ENCODE measurements at places on chromosomes 1 and 21.

GRCh38 chr1:36524359-36525062, 41.8 kb upstream of the CSF3R start:
- DNase-seq, result no peak

GRCh38 chr1:3668585-3669300, 16.4 kb downstream of the TP73 start:
- peak; percentile 38 for DNase-seq

DNA sequence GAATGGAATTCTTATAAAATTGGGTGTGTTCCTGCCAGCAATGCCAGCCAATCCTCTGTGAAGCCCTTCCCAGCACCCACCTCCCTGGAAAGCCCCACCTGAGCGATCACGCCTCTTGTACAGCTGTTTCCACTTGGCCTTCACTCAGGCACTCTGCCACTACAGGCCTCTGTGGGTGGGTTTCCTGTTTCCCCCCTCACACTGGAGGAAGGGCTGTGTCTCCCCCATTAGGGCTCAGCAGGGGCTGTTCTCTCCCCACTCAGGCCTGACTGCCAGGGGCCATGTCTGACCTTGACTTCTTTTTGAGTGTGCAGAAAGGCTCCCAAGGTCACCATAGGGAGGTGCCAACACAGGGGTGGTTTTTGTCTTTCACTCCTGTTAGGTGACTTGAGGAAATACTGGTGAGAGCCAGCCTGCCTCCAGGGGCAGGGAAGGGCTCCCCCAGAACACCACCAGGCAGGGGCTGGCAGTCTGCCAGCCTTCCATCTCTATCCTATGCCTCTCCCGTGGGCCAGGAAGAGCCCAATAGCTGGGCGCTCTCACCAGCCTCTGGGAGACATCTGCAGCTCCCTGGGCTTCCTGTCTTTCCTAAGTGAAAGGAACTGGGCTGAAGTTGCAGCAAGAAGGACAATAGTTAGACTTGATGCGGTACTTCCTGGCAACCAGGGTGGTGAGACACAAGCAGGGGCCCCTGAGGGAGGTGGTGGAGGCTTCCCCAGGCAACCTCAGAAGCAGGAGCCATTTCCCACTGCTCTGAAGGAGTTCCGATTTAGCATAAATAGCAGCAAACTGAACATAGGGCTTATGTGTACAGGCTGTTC, 49.1 kb downstream of the ELK4 start:
- no peak for DNase-seq

DNA sequence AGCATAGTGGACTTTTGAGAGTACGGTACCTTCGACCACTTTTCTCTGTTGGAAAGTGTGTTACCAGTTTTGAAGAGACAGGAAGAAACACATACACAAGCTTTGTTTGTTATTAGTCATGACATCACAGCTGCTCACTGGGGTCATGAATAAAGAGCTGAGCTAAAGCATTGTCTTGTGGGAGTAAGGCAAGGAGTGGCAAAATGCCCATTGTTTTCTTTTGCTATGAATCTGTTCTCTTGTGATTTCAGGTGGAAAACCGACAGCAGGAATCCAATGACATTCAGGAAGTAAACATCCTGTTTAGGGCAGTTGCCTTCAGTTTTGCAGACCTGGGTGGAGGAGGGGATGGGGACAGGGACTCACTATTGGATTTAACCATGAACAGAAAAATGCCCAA, 66.2 kb downstream of the RGL1 start:
- DNase-seq, result no peak

- DNase-seq, result no peak
These were observed 41.8 kb upstream of the POU3F1 start for GRCh38 chr1:38088366-38088765.

DNA sequence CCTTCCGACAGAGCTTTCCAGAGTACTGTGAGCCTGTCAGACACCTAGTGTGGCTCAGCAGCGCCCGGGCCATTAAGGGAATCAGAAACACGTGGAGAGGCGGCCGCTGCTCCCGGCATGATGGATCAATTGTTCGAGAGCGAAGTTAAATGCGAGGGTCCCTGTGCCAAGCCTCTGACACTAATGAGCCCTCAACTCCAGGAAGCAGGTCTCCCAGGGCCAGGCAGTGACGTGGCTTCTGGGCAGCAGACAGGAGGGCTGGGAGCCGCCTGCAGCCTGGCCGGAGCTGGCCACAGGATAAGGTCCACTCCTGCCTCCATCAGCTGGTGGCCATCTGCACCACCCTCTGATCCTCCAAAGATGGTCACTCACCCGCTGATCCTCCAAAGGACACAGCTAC, 67.5 kb upstream of the CLDN14 start:
- no peak for DNase-seq

GRCh38 chr1:184260382-184260781, 126.4 kb upstream of the C1orf21 start:
- no peak for DNase-seq

- DNase-seq, result no peak
These were observed 10.3 kb downstream of the RNU1-2 start for GRCh38 chr1:16905868-16906702.

GRCh38 chr1:220038640-220039039, 7.7 kb downstream of the EPRS1 start:
- DNase-seq, result no peak

- no peak for DNase-seq
These were observed 5.4 kb downstream of the MEAF6 start for GRCh38 chr1:37509181-37509580.

DNA sequence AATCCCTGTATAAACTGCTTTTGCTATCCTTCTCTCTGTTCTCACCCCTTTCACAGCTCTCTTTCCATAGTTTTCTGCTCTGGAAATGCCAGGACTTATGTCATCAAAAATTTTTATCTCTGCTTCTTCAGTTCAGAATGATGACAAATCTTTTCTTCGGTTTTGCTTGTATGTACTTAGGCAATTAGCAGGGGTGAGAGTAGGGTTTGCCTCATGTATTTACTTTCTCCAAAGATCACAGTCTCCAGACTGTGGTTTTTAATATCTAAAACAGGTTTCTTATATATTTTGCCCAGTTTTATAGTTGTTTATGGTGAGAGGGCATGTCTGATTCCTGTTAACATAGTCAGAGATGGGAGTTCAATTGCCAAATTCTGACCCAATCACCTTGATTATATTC, 235.4 kb upstream of the LYPLAL1 start:
- no peak for DNase-seq

GRCh38 chr1:45345014-45345413, 4.8 kb upstream of the MUTYH start:
- DNase-seq, result no peak

DNA sequence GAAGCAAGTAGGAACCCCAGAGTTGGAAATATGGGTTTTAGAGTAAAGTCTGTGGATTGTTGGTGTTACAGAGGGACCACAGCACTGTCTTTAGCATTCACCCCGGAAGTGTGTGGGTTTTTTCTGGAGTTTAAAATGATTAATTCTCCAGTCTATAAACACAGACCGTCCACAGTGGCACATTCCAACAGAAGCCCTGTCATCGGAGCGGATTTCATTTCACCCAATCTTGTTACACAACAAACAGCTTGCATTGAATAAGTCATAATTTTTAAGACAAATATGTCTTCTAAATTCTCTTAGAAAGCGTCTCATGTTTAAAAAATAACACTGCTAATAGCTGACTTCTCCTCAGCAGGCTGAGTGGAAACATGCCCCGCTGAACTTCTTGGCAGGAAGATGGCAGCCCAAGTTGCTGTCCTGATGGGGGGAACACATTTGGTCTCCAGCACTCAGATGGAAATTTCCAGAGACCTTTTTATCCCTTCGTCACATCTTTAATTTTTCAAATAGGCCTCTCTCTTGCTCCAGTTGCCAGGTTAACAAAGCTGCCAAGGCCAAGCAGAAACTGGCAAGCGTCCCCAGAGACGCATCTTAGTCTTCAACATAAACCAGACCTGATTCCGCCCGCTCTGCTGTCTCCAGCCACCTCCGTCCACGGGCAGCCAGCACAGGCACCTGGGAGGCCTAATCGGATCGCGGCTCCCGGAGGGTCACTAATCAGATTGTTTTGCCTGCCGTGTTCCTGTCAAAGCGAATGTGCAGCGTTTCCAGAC, 28.8 kb upstream of the SLC19A1 start:
- no peak for DNase-seq

DNA sequence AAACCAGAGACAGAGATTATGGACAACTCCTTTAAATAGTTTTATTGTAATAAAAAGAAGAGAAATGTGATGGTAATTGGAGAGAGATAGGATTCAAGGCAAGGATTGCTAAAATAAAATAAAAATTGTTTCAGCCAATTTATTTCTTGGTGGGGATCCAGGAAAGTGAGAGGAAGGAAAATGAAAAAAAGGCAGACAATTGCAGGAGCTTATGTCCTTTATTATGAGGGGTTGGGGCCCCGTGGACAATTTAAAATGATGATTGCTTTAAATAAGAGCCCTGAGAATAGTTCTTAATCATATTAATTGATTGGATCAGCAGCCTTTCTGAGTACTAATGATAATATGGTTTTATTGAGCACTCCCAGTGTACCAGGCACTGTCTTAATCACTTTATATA, 40.2 kb downstream of the RGS2 start:
- DNase-seq, result no peak

GRCh38 chr1:156009404-156009803, 11.3 kb downstream of the SSR2 start:
- DNase-seq, result no peak

- no peak for DNase-seq
These were observed 18.8 kb downstream of the RAP1GAP start for GRCh38 chr1:21650400-21650799.

- DNase-seq, result no peak
These were observed 72.1 kb upstream of the DISP3 start for GRCh38 chr1:11406845-11407244.

DNA sequence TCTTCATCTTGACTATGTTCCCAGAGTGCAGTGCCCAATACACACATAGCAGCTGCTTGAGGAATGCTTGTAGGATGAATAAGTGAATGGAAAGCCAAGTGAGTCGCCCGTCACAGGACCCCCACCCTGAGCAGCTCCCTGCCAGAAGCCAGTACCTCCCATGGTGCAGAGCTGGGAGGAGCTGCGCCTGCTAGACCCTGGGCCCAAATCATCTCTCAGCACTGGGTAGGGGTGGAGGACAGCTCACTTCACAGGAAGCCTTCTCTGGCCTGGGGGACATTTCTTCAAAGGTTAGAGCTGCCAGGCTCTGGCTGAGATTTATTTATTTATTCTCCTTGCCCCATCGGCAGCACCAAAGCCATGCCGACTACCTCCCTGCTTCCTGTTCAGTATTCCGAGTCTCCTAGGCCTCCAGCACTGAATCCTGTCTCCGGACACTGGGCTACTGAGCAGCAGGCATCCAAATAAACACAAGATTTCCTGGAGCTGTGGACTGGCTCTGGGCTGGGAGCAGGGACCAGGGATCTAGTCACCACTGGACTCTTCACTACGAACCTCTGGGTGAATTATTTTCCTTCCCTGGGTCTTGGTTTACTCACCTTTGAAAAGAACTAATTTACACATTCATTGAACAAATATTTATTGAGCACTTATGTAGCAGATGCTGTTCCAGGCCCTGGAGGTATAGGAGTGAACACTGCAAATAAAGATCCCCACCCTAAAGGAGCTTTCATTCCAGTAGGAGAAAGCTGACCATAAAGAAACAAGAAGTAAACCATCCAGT, 187.7 kb downstream of the TRABD2B start:
- no peak for DNase-seq

DNA sequence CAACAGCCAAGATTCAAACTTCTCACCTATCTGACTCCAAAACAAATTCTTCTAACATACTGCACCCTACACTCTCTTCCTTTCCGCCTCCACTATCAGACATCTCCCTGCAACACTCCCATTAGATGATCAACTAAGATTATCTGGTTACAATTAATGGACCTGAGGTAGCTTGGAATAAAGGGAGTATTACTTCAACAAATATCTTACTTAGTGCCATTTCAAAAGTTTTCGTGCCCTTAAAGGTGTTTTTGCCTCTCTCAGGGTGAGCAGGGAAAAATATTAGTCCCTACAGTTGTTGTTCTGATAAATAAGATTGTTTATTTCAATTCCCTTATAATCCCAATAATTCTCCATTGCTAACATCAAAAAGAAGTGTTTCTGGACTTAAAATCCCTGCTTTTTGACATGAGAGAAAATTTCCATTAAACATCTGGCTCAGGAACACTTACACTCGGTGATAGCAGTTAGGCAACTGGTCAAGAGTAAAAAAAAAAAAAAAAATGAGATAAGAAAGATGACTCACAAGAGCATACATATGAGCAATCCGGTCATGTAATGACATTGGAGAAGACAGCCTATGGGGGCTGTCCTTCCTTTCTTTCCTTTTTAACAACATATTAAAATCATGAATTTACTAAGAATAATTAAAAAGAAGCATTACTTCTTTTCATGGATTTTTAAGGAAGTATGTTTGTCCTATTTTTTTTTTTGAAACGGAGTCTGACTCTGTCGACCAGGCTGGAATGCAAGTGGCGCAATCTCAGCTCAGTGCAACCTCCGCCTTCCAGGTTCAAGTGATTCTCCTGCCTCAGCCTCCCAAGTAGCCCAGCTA, 7.6 kb downstream of the RSBN1 start:
- DNase-seq, result no peak

- DNase-seq, result peak; percentile 53
These were observed 11.9 kb upstream of the CPLANE2 start for GRCh38 chr1:16248603-16249516.

GRCh38 chr21:43721939-43722338, 3.0 kb downstream of the PDXK start:
- DNase-seq, result no peak

- DNase-seq, result no peak
These were observed 27.5 kb upstream of the SLC19A2 start for GRCh38 chr1:169513208-169513607.

GRCh38 chr1:176559474-176559873, 96.5 kb downstream of the PAPPA2 start:
- DNase-seq, result no peak

- DNase-seq, result no peak
These were observed 93.0 kb downstream of the SIM2 start for GRCh38 chr21:36791695-36792470.

DNA sequence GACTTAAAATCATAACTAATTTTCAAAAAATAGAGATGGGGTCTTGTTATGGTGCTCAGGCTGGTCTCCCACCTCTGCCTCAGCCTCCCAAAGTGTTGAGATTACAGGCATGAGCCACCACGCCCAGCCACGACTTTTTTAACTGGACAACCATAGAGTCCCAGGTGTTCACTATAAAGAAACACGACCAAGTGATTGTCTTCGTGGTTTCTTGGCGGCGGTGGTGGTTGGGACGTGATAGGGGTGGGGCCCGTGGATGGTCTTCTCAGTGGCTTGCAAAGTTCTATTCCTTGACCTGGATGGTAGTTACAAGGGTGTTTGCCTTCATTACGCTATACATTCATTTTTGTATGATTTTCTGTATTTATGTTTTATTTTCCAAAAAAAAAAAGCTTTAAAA, 34.6 kb upstream of the COX20 start:
- DNase-seq, result no peak

GRCh38 chr1:94022471-94023189, 98.3 kb downstream of the ABCA4 start:
- DNase-seq, result no peak

- no peak for DNase-seq
These were observed 330.0 kb upstream of the BRINP3 start for GRCh38 chr1:190807629-190808028.

DNA sequence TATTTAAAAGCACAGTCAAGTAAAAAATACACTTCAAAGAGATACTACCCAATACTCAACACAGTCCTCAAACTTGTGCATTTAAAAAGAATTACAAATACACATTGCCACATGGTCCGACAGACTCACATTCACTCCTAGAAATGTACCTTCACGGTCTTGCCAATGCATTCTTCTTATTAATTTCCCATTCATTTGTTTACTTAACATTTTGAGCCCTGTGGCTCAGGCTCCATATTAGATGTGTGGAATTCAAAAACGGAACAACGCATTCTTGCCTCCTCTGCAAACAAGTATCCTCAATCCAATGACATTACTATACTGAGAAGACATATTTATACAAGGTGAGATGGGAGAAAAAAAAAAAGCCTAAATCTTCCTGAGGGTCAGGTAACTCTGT, 2.5 kb upstream of the DUSP23 start:
- no peak for DNase-seq
